ENCODE measurements at places on chromosomes 1 and 21. TPM values are rescaled to one million over a fixed set of nuclear protein-coding genes. Genes with fewer than 3 reads are reported as not detected.
A peak's percentile ranks its signal among the peaks of the same experiment; 100 is the strongest.

CAMK2N1 gene
- 4.4 TPM for total RNA-seq

SMCP gene
- not detected for total RNA-seq

DNA sequence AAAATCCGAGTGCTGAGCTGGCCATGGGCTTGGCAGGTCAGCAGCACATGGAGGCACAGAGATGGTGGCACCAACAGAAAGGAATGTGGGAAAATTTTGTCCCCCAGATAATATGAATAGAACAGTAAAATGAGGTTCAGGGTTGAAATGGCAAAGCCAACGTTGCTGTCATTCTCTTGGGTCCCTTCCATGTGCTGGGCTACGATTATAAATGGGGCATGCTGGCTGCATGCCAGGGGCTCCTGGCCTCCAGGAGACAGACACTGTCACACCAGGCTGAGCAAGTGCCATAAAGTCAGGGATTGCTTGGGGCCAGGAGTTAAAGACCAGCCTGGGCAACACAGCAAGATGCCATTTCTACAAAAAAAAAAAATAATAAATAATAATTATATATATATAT lies 77.1 kb downstream of the TOMM20 start:
- DNase-seq, result no peak

GRCh38 chr21:14685568-14685967 lies 139.5 kb upstream of the SAMSN1 start:
- DNase-seq, result no peak

DNA sequence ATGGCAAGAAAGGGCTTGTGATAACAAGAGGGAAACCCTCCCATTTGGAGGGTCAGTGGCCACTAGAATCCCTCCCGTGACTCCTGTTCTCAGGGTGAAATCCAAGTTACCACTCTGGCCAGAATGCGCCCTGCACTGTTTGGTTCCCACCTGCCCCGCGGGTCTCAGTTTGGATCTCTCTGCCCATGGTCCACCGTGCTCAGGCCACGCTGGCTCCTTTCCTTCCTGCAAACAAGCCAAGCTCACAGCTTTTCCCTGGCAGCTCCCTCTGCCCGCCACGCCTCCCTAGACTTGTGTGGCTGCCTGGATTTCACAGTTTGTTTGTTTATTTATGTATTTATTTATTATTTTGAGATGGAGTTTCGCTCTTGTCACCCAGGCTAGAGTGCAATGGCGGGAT lies 179.5 kb upstream of the VAMP3 start:
- DNase-seq, result no peak

DNA sequence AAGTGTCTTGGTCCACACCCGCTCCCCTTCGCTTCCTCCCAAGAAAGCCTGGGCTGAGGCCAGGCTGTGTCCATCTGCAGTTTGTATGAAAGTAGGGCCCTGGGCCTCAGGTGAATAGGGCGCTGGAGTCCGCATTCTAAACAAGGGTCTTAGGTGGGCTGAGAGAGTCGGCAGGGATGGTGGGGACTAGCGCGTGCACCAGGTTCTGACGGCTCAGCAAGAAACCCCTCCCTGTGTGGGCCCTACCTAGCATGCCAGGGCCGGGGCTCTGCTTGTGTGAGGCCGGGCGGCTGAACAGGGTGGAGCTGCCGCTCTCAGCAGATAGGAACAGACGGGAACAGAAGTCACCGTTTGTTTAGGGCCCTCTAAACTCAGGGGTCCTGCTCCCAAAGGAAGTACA lies 1.7 kb downstream of the ACTRT2 start:
- no peak for DNase-seq

FBLIM1 gene
- total RNA-seq, result 4.3 TPM

DNA sequence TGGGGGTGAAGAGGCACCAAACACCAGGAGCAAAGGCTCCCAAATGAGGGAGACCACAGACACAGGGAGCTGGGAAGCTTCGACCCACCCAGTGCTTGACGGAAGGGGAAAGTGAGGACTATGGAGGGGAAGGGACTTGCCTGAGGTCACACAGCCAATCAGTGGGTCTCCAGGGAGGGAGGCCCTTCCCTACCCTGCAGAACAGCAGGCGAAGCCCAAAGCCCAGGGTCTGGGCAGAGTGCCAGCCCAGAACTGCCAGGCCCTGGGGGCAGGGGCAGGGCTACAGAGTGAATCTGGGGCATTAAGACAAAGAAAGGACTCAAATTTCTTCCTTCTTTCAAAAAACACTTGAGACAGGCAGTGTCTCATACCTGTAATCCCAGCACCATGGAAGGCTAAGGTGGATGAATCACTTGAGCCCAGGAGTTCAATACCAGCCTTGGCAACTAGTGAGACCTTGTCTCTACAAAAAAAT lies 45.5 kb upstream of the ECE1 start:
- DNase-seq, result no peak

GRCh38 chr1:117659550-117660270 lies 53.9 kb downstream of the TENT5C start:
- DNase-seq, result no peak

GRCh38 chr1:24420547-24420946 lies 4.9 kb downstream of the NIPAL3 start:
- no peak for DNase-seq

GRCh38 chr21:33883118-33883517 lies 32.5 kb downstream of the ATP5PO start:
- DNase-seq, result no peak

DNA sequence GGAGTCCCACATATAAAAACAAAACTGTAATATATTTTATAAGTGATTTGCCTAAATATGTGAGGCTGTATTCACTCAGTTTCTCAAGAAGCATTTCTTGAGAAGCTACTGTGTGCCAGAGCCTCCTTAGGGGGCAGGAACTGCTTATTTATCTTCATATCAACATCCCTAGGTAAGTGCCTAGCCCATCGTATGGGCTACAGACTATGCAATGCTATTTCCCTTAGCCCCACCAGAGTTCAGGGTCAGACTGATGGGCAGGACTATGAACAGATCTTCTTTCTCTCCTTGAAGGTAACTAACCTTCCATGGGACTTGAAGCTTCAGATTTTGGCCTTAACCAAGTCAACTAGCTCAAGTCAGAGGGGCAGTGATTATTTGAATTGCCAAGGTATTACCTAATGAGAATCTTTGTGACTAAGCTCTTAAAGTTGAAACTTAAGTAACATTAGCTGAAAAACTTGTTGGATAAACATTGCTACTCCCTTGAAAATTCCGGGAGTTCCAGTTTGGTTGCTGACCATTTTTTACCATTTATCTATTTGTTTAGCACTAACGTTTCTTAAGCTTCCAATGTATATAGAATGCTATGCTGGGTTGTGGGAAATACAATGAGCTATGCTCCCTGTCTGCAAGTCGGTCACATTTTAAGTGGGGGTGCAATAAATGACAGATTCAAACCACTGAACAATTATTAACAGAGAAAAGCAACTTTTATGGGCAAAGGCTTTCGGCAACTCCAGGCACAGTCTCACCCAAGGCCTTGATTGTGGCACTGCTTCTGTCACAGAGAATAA lies 85.2 kb downstream of the GPR88 start:
- no peak for DNase-seq

- no peak for DNase-seq
Observed at GRCh38 chr1:70038025-70038424, 167.4 kb downstream of the LRRC40 start.

GRCh38 chr1:94063379-94063778 lies 57.6 kb downstream of the ABCA4 start:
- no peak for DNase-seq

GRCh38 chr1:89396902-89397301 lies 33.0 kb downstream of the GBP6 start:
- DNase-seq, result no peak

ABCA4 gene
- total RNA-seq, result 1.5 TPM

LMX1A gene
- not detected for total RNA-seq

DNA sequence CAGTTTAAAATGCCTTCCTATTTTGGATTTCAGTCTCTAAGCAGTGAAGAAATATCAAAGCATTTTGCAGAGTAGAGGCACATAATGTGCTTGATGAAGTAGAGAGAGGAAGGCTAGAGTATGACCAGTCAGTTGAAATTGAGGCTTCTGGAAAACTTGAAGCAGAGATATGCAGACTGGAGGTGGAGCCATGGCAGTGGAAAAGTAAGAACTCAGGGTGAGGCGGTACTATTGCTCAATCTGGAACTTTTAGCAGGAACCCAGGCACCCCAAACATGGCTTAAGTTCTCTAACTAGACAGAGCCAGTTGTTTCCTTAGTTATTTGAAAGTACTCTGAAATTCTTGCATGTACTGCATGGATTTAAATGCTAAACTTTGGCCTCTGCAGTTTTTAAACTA lies 288.6 kb downstream of the HHAT start:
- no peak for DNase-seq

DNA sequence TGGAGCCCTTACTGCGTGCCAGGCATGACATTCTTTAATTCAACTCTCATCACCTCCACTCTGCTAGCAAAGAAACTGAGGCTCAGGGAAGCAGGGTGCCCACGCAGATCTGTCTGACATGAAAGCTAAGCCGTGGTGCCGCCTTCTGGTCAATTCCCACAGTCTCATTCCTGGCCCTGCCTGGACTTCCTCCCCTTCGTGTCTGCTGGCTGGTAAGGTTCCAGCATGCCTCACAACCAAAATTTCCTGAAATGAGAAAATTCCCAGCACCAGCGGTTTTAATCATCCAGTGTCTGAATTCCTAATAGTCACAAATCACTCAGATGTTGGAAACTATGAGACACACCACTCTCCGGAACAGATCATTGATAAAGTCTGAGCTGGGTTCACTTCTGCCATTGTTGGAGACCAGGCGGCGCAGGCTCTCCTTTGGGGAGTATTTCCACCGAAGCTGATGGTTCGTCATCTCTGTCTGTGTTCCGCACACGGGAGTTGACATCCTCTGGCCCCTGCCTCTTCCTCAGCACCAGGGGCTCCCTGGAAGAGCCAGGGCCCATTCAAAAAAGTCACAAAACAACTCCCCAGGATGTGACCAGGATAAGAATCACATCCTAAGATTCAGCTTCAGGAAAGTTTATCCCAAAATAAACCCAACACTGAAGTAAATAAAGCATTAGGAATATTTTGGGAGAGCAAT lies 167.7 kb downstream of the PLPP3 start:
- no peak for DNase-seq

LCE3E gene
- total RNA-seq, result not detected

DNA sequence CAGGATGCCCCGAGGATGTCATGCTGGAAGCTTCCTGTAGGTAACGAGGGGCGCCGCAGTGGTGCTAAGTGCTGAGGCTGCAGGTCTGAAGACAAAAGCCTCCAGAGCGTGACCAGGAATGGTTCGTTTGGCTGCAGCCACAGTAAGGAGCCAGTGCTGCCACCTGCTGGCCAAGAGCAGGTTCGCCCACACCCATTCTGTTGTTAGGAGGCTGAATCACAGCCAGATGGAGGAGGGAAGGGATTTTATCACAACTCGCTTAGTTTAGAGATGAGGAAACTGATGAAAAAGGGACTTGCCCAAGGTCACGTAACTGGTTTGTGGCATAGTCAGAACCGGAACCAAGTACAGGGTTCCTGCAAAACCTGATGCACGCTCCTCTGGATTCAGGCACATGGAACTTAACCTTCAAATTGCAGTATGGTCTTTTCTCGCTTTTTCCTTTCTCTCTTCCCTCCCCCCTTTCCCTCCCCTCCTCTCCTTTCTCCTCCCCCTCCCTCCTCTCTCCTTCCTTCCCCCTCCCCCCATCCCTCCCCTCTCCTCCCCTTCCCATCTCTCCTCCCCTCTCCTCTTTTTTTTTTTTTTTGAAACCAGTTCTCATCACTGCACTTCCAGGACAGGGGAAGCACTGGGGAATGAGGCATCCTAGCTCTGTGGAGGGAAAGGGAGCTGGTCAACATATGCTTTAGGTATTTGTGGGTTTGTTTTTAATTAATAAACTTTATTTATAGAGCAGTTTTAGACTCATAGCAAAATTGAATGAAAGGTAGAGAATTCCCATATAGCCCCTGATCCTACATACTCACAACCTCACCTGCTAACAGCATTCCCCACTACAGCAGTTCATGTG lies 81.8 kb downstream of the MPZL1 start:
- peak; percentile 64 for DNase-seq

GRCh38 chr1:201450721-201451291 lies 18.2 kb downstream of the PHLDA3 start:
- DNase-seq, result no peak

DNA sequence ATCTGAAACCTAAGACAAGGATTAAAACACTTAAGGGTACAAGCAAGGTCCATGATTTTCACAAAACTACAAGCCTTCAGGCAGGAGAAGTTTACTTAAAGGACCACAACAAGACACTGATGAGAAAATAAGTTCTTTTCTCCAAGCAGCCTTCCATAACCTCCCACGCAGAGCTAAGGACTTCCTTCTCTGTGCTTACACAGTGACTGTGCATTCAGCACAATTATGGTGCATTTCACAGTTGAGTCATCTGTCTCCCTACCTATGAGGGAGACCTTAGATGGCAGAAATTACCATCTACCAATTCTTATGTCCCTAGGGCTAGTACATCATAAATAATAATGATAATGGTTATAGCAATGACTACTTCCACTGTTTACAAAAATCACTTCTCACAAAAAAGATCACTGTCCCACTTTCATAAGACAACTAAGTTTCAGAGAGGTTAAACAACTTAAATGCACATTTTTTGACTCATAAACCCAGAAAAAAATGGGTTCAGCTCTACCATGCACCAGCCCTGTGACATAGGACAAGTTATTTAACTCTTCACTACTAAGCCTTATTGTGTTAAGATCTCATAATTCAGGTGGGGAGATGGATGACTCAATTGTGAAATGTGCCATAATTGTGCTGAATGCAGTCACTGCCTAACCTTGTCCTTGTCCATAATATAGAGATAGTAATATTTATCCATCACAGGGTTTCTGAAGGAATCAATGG lies 45.3 kb downstream of the TARBP1 start:
- DNase-seq, result no peak

DNA sequence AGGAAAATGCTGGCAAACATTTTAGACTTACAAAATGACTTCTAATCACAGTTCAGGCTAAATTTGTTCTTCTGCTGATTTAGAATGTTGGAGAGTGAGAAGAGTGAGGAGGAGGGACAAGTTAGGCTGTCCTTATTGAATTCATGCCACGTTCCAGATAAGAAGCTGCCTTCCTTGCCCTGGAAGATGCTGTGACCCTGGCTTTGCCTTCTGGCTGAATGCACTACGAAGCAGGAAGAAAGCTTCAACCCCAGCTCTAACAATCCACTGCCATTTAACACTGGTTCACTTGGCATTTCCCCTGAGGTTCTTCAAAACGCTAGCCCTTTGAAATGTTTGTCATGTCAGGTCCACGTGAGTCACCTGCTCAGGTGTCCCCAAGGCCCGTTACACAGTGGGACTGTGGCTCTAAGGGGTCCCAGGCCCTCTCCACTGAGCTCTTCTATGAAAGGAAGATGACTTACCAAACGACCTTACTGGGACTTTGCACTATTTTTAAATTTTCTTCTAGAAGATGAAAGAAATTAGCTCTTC lies 30.0 kb upstream of the LRRC8C start:
- no peak for DNase-seq

DNA sequence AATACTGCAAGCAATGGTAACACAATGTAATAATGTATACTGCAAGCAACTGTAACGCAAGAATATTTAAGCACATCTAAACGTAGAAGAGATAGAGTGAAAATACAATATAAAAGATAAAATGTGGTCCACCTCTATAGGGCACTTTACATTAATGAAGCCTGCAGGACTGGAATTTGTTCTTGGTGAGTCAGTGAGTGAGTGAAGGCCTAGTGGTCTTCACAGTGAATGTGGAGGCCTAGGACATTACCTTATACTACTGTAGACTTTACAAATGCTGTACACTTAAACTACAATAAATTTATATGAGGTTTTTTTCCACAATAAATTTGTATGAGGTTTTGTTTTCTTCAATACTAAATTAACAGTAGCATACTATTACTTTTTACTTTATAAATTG lies 287.4 kb upstream of the SNX7 start:
- DNase-seq, result no peak
